Caki2 (cell line): ENCODE measurements at places on chromosomes 6 and 20. TPM values are rescaled to one million over a fixed set of nuclear protein-coding genes. Genes with fewer than 3 reads are reported as not detected.
A peak's percentile ranks its signal among the peaks of the same experiment; 100 is the strongest.

The GLP1R gene
- not detected in 2 replicates for total RNA-seq

- no peak for DNase-seq
These were observed 9.0 kb downstream of the SFT2D1 start for GRCh38 chr6:166333172-166333995.

GRCh38 chr20:46054606-46055005 lies 25.6 kb downstream of the SLC12A5 start:
- no peak for DNase-seq

The PRKN gene
- total RNA-seq = 1.0 and 1.1 TPM in 2 replicates

GRCh38 chr6:116941727-116942126 lies 64.7 kb downstream of the RFX6 start:
- no peak for DNase-seq

DNA sequence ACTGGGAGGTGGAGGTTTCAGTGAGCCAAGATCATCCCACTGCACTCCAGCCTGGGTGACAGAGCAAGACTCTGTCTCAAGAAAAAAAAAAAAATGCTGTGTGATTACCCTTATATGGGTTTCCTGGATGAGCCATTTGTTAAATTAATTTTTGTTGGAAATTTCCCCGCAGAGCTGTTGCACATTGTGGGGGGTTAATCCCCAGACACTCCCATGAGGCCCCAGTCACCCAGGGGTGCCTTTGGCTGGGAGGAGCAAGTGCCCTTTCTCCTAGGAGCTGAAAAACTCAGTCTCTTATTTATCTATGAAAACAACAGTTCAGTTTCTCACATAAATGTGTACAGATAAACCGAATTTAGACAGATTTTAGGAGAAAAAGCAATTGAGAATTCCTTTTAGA lies 4.7 kb upstream of the DEFB132 start:
- no peak for DNase-seq

DNA sequence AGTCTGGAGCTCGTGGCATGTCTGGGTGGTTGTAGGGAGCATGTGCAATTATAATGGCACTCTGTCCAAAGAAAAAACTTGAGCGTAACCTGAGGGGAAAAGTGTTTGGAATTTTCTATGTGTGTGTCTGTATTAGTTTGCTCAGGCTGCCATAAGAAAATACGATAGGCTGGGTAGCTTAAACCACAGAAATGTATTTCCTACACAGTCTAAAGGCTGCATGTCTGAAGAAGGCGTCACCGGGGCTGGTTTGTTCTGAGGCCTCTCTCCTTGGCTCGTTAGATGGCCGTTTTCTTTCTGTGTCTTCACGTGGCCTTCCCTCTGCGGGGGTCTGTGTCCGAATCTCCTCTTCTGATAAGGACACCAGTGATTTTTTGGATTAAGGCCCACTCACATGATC lies 59.0 kb downstream of the IGF2R start:
- no peak for DNase-seq

The DOK5 gene
- 1.6 and 3.5 TPM in 2 replicates for total RNA-seq

GRCh38 chr6:148538261-148539190 lies 195.9 kb downstream of the SASH1 start:
- no peak for DNase-seq

GRCh38 chr6:78117966-78118365 lies 465.1 kb downstream of the MEI4 start:
- DNase-seq = no peak

The UBE2C gene
- 112 and 164 TPM in 2 replicates for total RNA-seq

DNA sequence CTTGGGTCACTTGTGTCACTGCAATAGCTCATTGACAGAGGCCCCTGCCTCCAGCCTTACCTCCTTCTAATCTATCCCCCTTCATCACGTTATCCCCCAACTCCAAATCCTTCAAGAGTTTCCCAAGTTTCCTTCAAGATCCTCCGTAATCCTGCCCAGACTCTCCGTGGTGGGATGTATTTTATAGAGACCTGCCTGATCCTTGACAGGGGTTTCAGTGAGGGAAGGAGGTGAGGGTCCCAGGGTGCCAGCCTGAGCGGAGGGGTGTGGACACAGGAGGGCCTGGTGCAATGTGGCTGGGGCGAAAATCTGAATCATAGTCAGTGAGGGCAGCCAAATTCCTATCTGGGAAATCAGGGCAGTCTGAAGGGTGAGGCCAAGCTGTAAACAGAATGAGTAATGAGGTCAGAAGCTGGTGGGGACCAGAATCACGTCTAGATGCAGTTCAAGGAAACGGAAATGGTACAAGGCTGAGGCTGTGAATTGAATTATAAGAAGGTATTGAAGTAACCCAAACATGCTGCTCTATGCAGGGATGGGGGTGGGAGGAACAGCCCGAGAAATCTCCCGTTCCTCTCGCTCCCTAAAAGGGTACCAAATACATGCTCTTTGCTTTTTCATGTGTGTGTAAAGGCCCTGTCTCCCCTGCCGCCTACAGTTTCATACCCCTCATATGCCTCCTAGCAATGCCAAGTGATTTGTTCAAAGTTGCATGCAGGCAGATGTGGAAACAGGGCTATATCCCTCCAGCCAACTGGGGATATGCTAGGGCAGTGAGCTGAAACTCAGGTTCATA lies 35.4 kb upstream of the PIM1 start:
- DNase-seq = peak; percentile 80

DNA sequence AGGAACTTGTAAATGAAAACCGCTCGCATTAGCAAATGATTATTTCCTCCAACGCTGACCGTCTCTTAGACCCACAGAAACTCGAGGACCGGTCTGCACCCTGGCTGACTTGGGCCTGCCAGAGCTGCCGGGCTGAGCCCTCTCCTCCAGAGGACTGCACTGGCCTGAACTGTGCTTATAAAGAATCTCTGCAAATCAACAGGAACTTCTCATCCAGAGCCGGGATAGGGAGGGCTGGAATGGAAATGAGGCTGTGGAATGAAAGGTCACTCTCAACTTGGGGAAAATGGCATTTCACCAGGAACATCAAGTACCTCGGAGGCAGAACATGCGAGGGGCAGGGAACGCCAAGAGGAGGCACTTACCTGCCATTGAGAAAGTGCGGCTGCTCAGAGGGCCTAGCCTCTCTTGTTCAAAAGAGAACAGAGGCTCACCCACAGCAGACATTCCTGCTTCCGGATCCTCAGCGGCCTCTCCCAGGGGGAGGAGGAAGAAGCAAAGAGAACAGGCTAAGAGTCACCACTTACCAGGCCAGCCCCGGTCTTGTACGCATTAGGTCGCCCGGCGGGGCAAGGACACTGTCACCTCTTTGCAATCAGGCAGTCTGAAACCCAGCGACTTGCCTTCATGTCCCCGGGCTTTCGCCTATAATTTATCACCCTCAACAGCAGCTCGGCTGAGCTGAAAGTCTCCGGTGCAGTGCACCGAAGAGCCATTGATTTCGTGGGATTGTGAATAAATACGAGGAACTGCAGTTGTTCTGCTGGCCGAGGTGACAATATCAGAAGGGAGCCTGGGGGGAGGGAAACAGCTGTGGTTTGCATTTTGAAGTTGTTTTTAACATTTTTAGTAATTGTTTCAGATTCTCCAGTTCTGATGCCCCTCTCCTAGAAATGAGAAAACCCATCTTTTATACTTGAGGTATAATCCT lies 37.6 kb downstream of the ZMYND8 start:
- DNase-seq = peak; percentile 55

GRCh38 chr6:41730531-41731436 lies 4.6 kb downstream of the TFEB start:
- no peak for DNase-seq

DNA sequence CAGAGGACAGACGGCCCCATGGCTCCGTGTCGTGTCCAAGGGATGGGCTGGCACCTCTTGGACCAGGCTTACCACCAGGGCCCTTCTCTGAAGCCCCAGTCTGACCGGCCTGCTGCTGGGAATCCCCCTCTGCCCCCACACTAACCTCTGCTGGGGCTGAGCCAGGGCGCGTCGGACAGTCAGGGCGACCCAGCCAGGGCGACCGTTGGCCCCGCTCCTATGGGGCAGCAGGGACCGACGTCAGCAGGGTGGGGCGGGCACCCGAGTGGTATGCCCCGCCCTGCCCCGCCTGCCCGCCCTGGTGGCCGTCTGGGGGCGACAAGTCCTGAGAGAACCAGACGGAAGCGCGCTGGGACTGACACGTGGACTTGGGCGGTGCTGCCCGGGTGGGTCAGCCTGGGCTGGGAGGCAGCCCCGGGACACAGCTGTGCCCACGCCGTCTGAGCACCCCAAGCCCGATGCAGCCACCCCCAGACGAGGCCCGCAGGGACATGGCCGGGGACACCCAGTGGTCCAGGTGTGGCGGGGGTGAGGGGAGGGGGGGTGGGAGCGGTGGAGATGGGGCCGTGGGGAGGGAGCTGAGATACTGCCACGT lies at the start of gene SLC17A9:
TSS of gene SLC17A9 (plus strand) at position 337 of the 595 bp plus-strand sequence. CDS start at position 459, 122 bp downstream.
- DNase-seq = peak; percentile 68

- no peak for DNase-seq
These were observed 96.9 kb upstream of the FOXQ1 start for GRCh38 chr6:1215023-1215422.

DNA sequence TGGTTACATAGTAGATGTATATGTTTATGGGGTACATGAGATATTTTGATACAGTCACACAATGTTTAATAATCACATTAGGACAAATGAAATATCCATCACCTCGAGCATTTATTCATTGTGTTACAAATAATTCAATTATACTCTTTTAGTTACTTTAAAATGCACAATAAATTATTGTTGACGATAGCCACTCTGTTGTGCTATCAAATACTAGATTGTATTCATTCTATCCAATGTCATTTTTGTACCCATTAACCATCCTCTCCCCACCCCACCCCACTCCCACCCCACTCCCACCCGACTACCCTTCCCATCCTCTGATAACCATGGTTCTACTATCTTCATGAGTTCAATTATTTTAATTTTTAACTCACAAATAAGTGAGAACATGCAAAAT lies 585.4 kb downstream of the CDH26 start:
- no peak for DNase-seq

DNA sequence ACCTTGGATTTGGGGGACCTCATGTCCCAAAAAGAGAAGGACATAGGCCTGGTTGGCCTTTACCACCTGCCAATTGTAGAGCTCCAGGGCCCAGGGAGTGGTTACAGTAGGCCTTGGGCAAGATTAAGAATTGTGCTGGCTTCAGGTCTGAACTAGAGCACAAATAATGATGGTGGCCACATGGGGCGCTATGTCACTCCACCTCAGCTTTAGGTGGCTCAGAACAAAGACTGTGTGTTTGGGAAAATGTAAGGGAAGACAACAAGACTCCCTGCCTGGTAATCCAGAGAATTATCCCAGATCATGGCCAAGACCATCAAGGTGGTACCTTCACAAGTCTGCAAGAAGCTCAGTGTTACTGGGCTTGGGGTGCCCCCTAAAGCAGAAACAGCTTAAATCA lies 224.9 kb upstream of the OPRM1 start:
- DNase-seq = no peak

DNA sequence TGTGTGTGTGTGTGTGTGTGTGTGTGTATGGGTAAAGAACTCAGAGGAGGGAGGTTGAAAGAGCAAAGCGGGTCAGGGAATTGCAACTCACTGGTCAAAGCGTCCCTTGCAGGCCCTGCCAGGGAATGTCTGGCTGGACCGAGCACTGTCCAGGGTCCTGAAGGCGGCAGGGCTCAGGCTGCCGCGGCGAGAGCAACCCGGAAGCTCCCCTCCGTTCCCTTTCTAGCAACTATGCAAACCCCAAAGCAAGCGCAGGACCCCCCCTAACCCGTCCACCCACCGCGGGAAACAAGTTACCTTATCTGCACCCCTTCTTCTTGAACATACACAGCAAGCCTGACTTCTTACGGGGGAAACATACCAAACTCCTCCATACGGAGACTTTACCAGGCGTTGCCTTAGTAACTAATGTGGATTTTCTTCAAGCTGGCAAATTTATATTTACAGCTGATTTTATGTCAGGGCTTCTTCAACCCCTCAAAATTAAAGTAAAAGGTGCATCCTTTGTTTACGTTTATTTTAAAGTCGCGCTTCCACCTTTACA lies 538 bp upstream of the GRM1 start:
- peak; percentile 30 for DNase-seq

GRCh38 chr6:150448221-150448620 lies 79.4 kb downstream of the IYD start:
- no peak for DNase-seq

DNA sequence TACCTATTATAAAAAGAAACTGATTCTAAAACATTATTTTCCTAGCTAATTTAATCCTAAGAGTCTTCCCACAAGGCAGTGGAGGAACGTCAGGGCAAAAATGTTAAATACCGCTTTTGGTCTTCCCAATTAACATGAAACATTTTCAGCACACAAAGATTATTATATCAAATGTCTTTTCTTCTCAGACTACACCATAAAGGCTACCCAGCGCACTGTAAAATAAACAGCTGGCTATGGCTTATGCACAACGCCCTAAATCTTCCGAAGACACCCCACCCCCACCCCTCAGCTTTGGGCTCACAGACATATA lies 1.0 kb downstream of the NUDT3 start:
- DNase-seq = no peak
